Stimulated activated CD8-positive, alpha-beta memory T cell treated with anti-CD3 and anti-CD28 coated beads, Interleukin-7, amount 100 ng/mL, for 24 hours (primary cell): ENCODE measurements at places on chromosomes 1 and 21.

DNA sequence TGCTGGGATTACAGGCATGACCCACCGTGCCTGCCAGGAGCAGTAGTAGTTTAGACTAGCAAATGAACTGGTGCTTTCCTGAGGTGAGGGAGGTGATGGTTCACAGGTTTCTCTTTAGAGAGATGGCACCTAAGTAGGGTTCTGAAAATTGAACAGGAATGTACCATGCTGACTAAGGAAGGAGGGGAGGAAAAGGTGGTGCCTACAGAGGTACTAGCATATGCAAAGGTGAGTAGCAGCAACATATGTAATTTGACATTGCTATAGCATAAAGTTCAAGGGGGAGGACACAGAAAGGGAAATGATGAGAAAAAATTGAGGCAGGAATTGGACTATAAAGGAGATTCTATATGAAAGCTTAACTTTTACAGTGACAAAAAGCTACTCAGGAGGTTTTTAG, 65.9 kb upstream of the RBM34 start:
- DNase-seq = no peak

- DNase-seq = no peak
Observed at GRCh38 chr21:21921410-21922232, 923.4 kb downstream of the NCAM2 start.

DNA sequence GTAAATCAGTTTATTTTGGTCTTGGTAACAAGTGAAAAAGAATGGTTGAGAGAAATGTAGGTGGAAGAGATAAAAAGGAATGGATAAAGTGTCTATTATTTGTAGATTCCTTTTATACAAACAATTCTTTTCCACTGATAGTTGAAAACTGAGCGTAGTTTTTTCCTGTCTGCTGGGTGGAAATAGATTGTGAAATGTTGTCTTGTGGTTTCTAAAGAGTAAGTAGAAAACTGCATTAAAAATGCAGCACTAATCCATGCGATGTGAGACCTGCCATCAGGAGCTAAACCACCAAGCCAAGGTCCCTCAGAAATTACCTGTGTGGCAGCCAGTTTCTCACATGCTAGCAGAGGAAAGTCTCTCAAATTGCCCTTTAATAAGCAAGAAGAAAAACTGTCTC, 103.2 kb upstream of the SLC44A3 start:
- DNase-seq = no peak

- no peak for DNase-seq
Observed at GRCh38 chr21:45041351-45041805, 33.0 kb upstream of the ADARB1 start.

DNA sequence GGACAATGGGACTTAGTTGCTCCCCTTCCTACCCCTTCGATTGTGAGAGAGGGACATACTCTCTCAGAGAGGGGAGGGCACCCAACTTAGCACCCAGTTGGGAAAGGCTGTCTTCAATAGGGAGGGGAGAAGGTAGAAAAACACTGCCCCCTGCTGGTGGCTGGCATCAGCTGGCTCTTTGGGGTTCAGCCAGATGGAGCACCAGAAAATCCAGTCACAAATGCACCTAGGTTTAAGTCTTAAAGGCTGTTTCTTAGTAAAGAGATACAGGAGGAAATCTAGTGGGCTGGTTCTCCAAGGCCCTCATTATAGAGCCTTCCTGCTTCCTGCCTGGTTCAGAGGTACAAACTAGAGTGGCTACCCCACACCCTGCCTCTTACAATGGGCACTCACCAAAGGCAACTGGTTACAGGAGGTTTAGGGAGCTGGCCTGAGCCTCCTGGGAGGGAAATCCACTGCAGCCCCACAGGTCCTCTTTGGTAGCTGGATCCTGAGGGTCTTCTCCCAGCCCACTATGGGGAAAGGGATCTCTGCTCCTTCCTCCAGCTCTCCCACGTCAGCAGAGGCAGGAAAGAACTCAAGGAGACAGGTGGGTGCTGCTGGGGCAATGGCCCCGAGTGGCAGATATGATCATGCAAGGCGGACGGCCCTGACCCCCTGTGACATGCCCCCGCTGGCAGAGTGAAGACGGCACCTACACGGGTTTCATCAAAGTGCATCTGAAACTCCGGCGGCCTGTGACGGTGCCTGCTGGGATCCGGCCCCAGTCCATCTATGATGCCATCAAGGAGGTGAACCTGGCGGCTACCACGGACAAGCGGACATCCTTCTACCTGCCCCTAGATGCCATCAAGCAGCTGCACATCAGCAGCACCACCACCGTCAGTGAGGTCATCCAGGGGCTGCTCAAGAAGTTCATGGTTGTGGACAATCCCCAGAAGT, 28.3 kb downstream of the EIF2D start:
- peak; percentile 80 for DNase-seq

DNA sequence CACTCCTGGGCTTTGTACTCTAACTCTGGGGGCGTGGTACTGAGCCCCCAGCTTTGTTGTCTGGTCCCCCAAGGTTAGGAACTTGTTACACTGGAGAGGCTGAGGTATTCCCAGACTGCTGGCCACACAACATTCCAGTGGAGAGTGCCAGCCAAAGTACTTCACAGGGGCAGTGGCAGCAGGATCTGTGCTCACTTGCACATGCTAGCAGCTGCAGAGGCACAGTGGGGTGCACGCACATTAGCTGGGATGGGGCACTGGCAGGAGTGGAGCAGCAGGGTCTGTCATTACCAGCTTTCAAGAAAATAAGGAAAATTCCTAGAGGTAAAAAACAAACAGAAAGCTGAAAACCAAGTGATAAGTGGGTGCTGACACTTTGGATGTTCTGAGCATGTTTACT, 31.0 kb downstream of the ZNF691 start:
- no peak for DNase-seq

- DNase-seq = no peak
Observed at GRCh38 chr1:58927041-58927721, 143.3 kb upstream of the JUN start.

DNA sequence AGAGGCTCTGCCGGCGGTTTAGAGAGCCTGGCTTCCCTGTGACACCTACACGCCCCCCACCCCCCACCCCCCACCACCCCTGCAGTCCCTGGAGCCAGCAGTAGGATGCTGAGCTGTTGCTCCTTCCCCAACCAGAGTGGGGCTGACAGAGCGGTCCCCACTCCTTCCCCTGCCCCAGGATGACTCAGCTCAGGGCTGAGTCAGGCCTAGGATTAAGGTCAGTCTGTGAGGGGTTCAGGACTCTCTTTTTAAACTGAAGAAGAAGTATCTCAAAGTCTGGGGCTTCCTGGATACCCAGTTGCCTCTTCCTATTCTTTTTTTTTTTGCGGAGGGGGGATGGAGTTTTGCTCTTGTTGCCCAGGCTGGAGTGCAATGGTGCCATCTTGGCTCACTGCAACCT, 19.1 kb downstream of the DMBX1 start:
- no peak for DNase-seq

- no peak for DNase-seq
Observed at GRCh38 chr21:46291561-46291960, 5.4 kb downstream of the YBEY start.

DNA sequence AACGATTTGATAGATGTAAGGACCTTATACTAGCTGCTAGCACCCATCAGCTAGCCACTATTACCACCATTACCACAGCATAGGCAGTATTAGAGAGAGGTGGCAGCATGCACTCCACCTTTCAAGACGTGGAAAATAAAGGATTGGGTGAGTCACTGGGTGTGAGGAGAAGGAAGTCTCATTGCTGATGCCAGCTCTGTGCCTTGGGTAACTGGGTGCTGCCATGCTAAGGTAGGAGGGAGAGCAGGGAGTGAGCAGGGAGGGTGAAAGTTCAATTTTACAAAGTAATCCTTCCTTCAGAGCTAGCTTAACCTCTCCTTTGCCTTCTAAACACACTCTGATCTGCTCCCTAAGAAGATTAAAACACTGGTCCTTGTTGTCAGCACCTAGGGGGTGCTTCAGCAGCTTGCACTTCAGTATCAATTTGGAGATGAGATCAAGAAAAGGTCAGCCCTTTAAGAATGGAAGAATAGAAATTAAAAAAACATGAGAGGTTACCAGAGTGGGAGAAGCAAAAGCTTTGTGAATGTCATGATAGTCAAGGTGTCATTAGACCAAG, 1.8 kb upstream of the LIN9 start:
- no peak for DNase-seq

- DNase-seq = no peak
Observed at GRCh38 chr1:109040627-109040988, 1.3 kb downstream of the WDR47 start.

- DNase-seq = no peak
Observed at GRCh38 chr1:13456904-13457532, 46.8 kb downstream of the PRAMEF20 start.

DNA sequence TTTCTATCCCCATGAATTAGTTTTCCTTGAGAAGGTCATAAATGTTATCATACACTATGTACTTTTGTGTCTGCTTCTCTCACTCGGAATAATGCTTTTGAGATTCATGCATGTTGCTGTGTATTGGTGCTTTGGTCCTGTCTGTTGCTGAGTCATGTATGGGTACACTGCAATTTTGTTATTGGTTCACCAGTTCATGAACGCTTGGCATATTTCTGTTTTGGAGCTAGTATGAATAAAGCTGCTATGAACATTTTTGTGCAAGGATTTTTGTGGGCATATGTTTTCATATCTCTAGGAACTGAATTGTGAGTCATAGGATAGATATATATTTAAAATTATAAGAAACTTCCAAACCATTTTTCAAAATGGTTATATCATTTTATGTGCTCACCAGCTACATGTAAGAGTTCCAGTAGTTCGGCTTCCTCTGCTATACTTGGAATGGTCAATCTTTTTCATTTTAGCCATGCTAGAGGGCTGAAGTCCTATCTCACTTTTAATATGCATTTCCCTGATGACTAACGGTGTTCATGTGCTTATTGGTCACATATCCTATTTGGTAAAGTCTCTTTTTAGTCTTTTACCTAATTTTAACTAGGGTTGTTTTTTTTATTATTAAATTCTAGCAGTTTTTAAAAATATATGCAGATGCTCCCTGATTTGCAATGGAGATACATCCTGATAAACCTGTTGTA, 38.2 kb downstream of the ETS2 start:
- DNase-seq = no peak

- no peak for DNase-seq
Observed at GRCh38 chr21:40335704-40336103, 468.5 kb downstream of the PCP4 start.

- DNase-seq = peak; percentile 50
Observed at GRCh38 chr1:180252638-180253536, 22.8 kb downstream of the LHX4 start.

DNA sequence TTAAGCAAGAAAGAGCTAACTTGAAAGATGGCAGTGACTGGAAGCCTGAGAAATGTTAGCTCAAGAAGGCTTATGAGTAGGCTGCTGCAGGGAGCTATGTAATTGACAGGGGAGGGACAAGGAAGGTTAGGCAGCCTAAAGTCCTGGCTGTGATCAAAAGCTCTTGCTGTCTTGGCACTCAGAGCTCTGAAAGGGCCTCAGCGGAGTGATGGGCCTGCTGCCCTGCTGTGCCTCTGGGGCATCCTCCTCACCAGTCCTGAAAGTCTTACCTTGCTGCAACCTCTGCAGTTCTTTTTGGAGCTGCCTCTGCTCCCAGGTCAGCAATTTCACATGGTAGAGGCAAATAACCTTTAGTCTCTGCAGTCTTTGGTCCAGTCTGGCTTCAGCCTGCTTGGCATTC, 1.8 kb downstream of the CCDC190 start:
- DNase-seq = no peak

- no peak for DNase-seq
Observed at GRCh38 chr1:170732252-170732588, 68.3 kb downstream of the PRRX1 start.

- DNase-seq = no peak
Observed at GRCh38 chr1:65319141-65319540, 9.8 kb downstream of the DNAJC6 start.
